Omental fat pad (tissue), 4 donors: ENCODE measurements at places on chromosomes 2 and 18. TPM values are rescaled to one million over a fixed set of nuclear protein-coding genes. Genes with fewer than 3 reads are reported as not detected.

The PKDCC gene
- total RNA-seq, result 72.6 TPM

The CXCR1 gene
- total RNA-seq, result 26.8 TPM

DNA sequence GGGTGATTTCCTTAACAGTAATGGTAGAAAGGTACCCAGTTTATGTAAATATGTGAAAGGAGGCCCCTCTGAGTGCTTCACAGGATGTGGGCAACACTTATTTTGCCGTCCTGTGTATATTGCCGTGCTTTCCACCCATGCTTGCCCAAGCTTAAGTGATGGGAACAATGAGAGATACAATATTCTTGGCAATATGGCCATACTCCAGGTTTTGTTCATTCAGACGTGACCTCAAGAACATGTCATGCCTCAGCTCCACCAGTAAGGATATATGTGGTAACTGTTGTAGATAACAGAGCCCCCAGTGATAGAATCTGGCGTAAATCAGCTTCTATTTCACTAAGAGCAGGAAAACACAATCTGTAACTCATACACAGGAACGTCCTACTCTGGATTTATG lies 318.7 kb downstream of the PTPRM start:
- DNase-seq, result no peak

- no peak for DNase-seq
These were observed 95.6 kb upstream of the CDC42EP3 start for GRCh38 chr2:37767046-37767445.

GRCh38 chr2:10686176-10686730 lies 3.5 kb downstream of the NOL10 start:
- DNase-seq, result no peak

DNA sequence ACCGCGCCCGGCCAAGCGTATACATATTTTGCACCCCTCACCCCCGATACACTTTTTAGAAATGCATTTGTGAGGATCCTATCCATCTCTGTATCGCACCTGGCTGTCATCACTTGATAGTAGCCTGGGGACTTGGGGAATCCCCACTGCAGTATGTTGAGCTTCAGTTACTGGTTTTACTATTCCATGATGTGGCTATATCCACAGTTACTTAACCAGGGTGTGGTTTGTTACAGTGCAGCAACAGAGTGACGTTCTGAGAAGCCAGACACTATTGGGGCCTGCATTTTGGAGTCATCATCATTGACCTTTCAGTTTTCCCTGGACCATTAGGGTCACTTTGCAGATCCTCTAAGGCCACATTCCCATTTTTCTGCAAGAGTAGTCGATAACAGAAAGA lies 212.7 kb downstream of the AGAP1 start:
- no peak for DNase-seq

DNA sequence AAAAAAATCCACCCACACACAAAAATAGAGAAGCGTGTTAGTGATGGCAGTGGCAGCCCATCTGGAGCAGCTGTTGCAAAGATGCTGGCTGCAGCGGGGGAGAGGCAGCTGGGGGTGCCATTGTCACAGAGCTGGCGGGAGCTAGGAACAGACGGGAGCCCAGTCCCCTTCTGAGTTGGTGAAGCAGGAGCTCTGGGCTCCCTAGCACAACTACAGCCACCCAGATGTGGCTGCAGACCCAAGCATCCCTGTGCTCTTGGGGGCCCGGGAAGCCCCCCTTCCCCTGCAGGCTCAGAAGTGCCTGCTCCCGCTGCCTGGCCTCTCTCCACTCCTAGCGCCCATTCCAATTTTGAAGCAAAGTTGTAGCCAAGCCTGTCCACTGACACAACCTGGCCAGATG lies 366.6 kb upstream of the MC4R start:
- DNase-seq, result no peak

DNA sequence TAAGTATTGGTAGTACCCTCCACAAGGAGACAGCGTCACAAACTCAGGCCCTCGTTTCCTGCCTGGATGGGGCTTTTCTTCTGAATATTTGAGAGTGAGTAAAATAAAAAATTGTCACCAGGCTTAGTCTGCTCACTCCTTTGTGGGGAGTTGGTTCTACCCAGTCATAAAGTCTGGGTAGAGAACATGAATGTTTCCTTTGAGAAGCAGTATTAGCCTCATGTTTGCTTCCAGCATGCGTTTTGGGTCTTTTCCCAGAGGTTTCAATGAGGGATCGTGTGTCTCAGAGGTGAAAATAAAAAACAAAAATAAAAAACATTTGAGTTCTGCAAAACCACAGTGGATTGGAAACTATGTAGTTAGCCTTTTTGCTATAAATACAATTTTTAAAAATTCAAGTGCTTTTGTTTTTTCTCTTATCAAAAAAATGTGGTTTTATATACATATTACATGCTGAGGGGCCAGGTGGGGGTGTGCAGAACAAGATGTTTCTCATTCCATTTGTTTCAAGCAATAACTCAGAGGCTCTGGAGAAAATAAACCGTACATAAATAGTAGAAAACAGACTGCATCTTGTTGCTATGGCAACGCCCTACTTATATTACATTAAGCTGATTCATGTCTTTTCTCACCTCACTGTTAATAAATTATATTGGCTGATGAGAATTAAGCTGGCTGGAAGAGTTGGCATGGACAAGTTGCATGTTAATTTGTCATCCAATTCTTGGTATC lies 225.4 kb upstream of the FBXO11 start:
- DNase-seq, result no peak

The OSBPL6 gene
- total RNA-seq, result 2.0 TPM

DNA sequence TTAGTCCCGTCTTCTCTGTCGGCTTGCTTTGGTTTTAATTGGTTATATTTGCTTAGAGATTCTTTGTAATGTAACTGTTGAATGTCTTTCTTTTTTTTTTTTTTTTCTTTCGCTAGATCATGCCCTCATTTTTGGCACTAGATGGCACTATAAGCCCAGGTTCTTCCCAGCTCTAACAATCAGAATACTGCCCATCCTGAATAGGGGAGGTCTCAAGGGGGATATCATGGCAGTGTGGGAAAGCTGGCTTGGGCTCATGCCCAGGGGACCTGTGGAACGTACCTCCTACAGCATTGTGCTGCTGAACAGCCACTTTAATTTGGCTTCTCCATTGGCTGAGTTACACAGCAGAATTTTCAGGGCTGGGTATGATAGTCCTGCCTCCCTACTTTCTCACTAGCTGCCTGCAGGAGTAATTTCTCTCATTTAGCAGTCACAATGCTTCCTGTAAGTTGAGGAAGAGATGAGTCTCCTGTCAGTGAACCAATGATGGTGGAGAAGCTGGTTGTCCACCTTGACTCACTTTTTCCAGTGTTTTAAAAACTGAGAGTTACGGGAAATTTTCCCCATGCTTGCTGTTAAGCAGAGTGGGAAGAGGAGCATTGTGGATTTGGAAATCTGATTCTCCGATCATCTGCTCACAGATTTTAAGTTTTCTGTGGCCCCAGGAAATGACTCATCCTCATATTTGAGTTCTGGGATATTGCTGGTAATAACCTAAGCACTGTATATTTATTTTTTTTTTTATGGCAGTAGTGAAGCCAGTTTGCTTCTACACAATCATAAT lies 47.2 kb downstream of the RAD51AP2 start:
- DNase-seq, result no peak

The SPHKAP gene
- not detected for total RNA-seq

DNA sequence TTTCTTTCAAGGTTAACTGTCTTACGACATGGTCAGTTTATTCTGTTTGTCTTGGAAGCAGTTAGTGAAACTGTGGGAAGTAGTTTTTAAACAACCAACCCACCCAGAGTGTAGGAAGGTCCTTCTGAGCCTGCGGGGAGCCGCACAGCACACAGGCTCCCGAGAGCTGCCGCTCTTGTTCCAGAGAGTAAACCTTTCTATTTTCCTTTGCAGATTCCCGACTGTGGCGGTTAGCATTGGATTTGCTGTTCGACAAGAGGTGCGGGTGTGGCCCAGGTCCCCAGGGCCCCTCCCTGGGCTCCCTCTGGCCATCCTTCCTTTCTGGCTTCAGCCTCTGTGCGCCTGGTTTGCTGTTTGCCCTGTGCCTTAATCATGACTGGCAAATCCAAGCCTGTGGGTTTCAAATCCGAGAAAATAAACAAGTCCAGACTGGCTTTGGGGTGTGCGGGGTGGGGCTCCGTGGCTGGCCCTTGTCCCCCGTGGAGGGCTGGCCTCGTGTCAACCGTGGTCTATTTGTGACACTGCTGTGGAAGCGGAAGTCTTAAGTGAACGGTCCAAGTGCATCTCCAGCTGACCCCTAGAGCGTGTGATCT lies 30.7 kb downstream of the IMPA2 start:
- no peak for DNase-seq

GRCh38 chr2:201901786-201902185 lies 95.4 kb downstream of the CDK15 start:
- DNase-seq, result no peak

The GREB1L gene
- 29.5 TPM for total RNA-seq

The GAL3ST2 gene
- 3.1 TPM for total RNA-seq

The PARD3B gene
- 38.3 TPM for total RNA-seq

GRCh38 chr2:236685979-236686520 lies 116.4 kb downstream of the ACKR3 start:
- no peak for DNase-seq

DNA sequence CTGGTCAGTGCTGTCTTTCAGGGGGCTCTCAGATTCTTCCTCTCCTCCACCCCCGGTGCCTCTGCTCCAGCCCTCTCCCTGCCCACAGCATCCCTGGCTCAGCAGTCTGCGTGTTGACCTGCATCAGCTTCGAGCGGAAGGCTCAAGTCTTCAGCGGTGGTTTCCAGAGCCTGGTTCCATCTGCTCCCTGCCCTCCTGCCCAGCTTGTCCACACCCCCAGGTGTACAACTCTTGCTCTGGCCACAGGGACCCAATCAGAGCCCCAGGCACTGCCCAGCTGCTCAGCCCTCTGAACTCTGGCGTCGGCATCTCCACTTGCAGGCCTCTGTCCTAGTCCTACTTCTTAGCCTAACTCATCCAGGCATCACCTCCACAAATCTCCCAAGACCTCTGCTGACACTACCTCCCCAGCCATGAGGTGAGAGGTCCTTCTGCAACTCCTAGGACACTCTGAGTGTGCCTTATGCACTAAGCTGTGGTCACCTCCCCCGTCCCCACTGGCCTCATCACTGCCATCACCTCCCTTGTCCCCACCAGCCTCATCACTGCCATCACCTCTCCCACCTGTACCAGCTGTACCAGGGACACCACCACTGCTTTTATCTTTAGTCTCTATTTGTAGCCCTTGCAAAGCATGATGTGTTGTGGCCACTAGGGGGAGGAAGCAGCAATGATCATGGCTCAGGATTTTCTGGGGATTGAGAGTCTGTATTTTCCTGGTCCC lies 60.9 kb downstream of the EDAR start:
- DNase-seq, result no peak

The TRAK2 gene
- 41.7 TPM for total RNA-seq

DNA sequence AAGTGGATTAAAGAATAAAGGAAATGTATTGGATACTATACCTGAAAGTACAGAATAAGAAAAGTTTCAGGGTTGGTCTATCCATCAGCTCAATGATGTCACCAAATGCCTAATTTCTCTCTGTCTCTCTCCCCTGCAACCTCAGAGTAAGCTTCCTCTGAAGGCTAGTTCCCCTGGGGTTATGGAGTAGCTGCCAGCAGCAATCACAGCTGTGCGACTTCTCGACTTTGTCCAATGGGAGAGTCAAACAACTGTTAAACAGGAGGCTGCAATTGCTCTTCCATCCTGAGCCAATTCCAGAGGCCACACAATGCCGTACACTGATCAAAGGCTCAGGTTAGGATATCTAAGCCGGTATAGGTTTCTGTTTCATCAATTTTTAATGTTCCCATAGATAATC lies 95.3 kb upstream of the FANCL start:
- DNase-seq, result no peak

DNA sequence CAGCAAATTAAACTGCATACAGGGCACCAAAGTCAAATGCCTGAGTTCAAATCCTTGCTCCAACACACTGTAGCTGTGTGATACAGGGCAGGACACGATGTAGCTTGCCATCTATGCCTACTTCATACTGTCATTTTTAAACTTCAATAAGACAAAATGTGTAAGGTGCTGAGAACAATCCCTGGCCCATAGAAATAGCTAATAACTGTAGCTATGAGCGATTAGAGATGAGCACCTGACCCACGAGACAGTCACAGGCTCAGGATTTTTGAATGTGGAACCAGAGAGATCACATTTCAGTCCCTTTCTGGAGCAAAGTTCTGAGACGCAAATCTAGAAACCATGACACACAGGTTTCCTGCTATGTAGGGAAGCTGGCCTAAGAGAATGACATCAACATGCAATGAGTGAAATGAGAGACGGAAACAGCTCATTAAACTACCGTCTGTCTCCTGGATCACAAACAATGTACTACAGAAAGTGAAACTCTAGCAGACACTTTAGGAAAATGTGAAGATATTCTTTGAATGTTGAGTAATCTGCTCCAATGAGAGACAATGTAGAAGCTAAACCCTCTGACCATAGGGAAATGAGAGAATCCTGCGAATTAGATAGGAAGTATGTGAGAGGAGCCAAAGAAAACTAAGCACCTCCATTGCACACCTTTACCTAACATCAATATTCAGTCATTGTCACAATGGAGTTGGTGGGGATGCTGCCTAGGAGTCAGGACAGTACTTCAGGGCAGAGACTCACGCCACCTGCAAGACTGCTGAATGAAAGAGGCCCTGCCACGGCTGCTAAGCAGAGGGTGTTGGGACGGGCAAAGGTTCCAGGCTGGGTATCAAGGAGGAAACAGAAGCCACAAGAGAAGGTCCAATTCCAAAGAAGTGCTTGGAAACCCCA lies 25.5 kb downstream of the B4GALT6 start:
- no peak for DNase-seq

GRCh38 chr2:51263951-51264350 lies 232.0 kb upstream of the NRXN1 start:
- DNase-seq, result no peak

DNA sequence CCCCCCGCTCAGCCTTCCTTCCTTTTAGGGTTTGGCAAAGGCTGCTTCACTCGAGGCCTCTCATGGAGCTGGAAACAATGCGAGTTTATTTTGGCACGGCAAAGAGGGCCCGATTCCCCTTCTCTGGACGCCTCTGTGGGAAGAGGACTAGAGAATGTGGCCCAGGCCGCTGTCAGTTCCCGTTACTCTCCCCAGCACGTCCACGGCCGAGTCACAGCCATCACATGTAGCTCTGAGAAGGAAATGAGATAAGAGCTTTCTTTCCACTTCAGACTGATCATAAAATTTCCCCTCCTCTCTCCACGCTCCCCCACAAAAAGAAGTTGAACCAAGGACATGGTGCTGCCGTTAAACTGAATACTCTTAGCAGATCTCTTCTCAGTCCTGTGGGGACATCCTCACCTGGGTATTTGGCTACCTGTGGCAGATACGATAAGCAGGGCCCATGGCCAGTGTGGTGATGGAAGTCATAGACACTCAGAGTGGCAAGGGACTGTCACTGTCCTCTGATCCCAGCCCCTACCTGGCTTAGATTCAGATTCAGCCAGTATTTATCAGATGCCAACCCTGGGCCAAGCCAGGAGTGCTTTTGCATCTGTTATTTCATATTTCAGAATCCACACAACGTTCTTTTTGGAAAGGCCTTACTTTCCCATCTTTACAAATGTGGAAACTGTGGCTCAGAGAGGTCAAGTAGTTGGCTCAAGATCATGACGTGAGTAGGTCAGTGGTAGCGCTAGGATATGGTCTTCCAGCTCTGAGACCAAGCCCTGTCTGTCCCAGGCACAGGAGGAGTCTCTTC lies 101.2 kb downstream of the MCFD2 start:
- no peak for DNase-seq

The SIGLEC15 gene
- 2.5 TPM for total RNA-seq

GRCh38 chr18:7414459-7414858 lies 152.7 kb upstream of the PTPRM start:
- no peak for DNase-seq
